WTC11 (cell line): ENCODE measurements at places on chromosomes 4 and X.

- DNase-seq = peak; percentile 46
These were observed 66.2 kb upstream of the TACR3 start for GRCh38 chr4:103786014-103786413.

DNA sequence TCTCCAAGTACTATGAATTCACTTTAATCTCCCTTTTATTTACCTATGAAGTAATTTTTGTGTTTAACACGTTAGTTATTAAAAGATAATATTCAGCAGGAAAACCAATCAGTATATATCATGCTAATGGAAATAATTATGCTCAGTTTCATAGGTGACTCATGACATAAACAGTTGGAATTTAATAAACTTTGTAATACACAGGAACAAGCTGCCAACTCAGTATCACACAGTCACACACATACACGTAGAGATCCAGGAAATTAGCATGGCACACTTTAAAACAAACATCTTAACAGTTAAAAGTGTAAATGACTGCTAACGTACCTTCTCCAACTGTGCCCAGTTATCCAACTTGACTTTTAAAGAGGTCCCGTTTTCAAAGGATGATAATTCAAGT lies 2.3 kb downstream of the SPATA4 start:
- DNase-seq = no peak

GRCh38 chr4:40838742-40839141 lies 89.0 kb downstream of the NSUN7 start:
- DNase-seq = no peak

DNA sequence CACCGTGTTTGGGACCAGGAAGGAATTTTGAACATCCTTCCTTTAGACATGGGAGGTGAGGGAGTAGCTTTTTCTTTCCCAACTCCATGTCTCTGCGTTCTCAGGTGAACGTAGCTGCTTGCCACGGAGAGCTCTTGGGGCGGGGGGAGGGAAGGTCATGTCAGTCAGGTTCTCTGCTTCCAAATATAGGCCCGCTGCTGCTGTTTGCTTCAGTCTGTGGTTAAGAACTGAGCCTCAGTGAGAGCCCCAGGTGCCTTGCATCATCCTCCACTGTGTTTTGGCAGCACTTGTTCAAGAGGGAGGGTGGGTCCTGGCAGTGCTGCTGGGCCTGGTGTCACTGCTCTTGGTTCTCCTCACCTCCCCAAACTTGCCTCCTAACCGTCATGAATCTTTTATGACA lies 46.5 kb downstream of the HADH start:
- no peak for DNase-seq

DNA sequence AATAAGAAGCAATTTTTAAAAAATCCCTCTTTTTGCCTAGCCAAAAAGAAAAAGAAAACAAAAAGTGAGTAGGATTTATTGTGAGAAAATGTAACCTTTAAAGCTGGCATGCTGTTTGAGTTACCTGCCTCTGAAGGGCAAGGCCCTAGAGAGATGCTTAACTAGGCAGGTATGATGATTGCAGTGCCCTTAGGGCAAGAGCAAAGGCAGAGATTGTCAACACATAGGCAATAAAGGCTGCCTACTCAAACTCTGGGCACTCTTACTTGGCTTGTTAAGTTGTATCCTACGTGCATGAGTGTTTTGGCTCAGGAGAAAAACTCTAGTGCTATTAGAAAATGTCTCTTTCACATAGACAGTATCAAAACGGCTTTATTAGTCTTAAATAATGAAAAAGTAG lies 306.0 kb downstream of the RPA4 start:
- DNase-seq = no peak

GRCh38 chr4:122548452-122548851 lies 72.4 kb downstream of the IL21 start:
- no peak for DNase-seq

- DNase-seq = no peak
These were observed 7.1 kb downstream of the EPGN start for GRCh38 chr4:74315376-74315775.

- no peak for DNase-seq
These were observed 1.8 kb downstream of the IL15 start for GRCh38 chr4:141638230-141638629.

- no peak for DNase-seq
These were observed 269.6 kb downstream of the DKK2 start for GRCh38 chr4:106766519-106766918.

DNA sequence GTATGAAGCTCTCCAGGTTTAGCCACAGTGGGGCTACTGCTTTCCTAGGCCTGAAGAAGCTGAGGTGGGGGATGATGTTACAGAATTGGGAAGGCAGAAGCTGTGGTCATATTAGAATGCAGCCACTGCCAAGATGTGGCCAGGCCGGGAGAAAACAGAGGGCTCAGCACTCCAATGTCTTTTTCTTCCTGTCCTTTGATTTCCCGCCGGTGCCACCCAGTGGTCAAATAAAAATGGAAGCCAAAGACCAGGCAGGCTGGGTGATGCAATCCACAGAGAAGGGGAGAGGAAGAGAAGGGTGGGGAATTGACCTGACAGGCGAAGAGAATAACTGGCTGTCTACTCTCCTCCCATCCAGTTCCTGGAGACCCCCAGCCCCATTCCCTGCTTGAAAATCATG lies 94.9 kb upstream of the SHISA3 start:
- peak; percentile 71 for DNase-seq

DNA sequence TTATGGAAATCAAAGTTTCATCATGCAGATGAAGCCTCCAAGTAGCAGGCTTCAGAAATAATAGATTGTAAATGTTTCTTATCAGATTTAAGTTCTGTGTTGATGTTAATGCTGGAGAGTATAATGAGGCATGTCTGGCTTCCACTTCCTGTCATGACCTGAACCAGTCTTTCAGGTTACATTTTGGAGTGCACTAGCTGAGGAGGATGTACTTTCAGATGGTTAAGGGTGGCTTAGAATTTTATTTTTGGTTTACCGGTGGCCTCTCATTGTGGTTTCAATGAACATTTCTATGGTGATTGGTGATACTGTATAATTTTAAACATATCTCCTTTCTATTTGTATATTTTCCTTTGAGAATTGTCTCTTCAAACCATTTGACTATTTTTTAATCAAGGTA lies 890.4 kb downstream of the SH3BGRL start:
- no peak for DNase-seq

DNA sequence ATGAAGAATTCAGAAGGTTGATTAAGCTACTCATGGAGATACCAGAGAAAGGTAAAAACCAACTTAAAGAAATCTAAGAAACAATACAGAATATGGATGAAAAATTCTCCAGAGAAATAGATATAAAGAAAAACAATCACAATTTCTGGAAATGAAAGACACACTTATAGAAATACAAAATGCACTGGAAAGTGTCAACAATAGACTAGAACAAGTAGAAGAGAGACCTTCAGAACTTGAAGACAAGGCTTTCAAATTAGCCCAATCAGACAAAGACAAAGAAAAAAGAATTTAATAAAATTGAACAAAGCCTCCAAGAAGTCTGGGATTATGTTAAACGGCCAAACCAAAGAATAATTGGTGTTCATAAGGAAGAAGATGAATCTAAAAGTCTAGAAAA lies 9.6 kb downstream of the STBD1 start:
- no peak for DNase-seq

DNA sequence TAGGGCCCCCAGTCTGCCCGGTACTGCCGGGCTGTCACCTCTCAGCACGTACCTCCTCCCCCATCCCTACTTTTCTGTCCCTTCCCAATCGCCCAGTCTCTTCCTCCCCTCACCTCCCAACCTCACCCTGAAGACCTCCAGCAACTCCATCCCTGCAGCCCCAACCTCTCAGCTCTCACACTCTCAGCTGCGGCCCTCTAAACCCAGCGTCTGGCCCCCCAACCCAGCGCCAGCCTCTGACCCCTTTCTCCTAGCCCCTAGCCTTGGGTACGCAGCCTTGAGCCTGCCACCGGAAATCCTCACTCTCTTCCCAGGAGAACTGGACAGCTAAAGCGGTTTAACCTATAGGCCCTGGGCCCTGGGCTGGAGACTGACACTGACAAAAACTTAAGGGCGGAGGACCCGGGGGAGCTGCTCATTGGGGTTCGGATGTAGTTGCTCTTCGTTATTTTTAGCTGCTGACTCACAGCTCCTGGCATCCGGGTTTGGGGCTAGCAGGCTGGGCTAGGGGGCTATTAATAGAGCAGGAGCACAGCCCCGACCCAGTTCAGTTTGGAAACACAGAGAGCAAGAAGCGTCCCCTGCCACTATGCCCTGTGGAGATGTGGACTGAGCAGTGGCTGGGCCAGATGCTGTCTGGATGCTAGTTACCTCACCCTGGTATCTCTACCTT lies 9.6 kb upstream of the DLG3 start:
- no peak for DNase-seq

GRCh38 chrX:136055651-136056221 lies 70.5 kb downstream of the SLC9A6 start:
- no peak for DNase-seq

DNA sequence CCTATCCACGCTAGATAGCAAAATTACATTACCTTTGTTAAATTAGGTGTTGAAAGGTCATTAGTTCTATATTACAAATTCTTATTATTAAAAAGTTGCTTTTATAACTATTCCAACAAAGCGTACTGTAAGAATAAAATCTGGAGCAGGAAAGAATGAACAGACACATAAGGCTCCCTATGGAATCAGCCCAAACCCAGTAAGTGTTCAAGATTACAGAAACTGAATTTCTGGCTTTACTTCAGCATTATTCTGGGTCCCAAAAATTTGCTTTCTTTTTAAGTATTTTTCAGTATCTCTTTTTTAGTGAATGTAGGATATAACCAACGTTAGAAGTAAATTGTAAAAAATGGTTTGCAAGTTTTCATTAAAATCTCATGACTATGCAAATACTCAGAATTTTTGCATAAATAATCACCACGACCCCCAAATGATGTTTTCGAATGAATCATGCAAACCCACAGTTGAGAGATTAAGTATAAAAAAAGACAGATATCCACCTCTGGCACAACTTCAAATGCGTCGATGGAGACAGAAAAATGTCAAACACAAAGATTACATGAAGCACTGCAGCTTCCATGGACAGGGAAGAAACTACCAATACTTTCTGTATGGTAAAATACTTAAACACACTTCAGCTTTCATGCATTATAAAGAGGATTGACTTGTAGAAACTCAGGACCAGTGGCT lies 238.5 kb downstream of the RASL11B start:
- no peak for DNase-seq

DNA sequence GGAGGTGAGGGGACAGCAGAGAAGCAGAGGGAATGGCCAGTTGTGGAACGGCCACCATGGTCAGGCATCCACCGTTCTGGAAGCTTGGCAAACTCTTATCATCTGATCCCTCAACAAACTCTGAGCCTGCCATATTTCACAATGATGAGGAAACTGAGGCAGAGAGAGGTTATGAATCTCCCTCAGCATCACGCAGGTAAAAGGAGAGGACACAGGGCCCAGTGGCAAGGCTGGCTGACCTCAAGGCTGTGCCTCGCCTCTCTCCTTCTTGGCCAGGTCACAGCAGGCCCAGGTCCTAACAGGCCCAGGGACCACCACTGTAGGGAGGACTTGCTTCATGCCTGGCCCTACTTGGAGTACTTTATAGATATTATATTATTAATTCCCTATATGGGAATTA lies 242.8 kb downstream of the EVC2 start:
- no peak for DNase-seq

DNA sequence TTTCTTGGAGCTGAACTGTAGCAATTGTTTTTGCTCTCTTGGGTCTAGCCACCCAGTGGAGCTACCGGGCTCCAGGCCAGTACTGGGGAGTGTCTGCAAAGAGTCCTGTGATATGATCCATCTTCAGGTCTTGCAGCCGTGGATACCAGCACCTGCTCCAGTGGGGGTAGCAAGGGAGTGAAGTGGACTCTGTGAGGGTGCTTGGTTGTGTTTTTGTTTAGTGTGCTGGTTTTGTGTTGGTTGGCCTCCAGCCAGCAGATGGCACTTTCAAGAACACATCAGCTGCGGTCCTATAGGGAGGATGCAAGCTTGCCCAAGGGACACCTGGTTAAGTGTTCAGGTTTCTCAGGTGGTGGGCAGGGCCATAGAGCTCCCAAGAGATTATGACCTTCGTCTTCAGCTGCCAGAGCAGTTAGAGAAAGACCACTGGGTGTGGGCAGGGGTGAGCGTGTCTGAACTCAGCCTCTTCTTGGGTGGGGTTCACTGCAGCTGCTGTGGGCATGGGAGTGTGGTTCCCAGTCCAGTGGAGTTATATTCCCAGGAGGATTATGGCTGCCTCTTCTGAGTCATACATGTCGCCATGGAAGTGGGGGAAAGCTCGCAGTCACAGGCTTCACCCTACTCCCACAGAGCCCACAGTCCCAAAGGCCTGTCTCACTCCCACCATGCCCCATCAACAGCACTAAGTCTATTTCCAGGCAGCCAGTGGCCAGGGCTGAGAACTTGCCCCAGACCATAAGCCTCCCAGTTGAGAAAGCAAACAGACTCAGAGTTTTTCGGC lies 811.6 kb downstream of the GLUD2 start:
- no peak for DNase-seq

DNA sequence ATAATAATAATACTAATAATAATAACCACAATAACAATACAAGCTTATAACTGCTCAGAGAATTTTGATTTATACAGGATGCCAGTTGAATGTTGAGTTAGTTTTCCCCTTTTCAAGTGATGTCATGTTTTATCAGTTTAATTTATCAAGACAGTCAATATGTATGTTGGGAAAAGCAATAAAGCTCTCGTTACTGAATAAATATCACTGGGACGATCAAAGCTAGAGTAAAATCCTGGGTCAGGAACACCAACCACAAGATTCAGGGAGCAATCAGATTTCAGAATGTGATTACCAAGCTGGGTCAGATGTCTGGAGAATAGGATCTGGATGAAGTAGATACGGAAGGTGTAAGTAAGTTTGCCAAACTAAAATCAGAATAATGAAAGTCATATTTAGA lies 179.6 kb downstream of the GRID2 start:
- no peak for DNase-seq

GRCh38 chrX:107485013-107485412 lies 35.6 kb downstream of the FRMPD3 start:
- no peak for DNase-seq
